A549 treated with GW870086 at 1 μM for 4 hours (cell line): ENCODE measurements at places on chromosomes 2 and 18. TPM values are rescaled to one million over a fixed set of nuclear protein-coding genes. Genes with fewer than 3 reads are reported as not detected.

Gene RNU2-63P
- not detected in 5 replicates for total RNA-seq

Gene GKN2
- 1.7 to 3.5 TPM (median 2.9 TPM) in 5 replicates for total RNA-seq

Gene ARHGAP25
- total RNA-seq, result 0.10 to 0.19 TPM (median 0.14 TPM) in 5 replicates

Gene CYBRD1
- total RNA-seq, result 22.7 to 33.3 TPM (median 29.8 TPM) in 5 replicates

Gene CDH2
- total RNA-seq, result 32.4 to 50.6 TPM (median 48.5 TPM) in 5 replicates
